ENCODE measurements at places on chromosomes 12 and 14.

DNA sequence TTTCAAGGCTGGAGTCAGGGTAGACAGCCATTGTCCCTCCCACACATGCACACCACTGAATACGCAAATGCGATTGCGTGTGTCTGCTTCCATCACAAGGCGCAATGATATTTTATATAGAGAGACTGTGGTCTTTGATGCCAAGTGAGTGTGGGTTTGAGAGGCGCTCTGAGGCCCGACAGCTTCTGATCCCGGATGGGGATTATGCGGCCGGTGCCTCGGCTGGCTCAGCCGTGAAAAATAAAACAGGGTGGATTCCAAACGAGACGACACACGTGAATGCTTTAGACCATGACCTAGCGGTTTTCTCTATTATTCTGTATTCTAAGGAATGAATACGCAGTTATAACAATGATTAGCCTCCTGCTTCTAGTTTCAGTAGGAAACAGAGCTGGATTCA lies 72.5 kb downstream of the TMEM132D start:
- DNase-seq, result no peak

GRCh38 chr12:112175361-112176155 lies 50.2 kb downstream of the TRAFD1 start:
- DNase-seq, result no peak

- DNase-seq, result no peak
Observed at GRCh38 chr12:12723681-12724420, 6.7 kb downstream of the CDKN1B start.

DNA sequence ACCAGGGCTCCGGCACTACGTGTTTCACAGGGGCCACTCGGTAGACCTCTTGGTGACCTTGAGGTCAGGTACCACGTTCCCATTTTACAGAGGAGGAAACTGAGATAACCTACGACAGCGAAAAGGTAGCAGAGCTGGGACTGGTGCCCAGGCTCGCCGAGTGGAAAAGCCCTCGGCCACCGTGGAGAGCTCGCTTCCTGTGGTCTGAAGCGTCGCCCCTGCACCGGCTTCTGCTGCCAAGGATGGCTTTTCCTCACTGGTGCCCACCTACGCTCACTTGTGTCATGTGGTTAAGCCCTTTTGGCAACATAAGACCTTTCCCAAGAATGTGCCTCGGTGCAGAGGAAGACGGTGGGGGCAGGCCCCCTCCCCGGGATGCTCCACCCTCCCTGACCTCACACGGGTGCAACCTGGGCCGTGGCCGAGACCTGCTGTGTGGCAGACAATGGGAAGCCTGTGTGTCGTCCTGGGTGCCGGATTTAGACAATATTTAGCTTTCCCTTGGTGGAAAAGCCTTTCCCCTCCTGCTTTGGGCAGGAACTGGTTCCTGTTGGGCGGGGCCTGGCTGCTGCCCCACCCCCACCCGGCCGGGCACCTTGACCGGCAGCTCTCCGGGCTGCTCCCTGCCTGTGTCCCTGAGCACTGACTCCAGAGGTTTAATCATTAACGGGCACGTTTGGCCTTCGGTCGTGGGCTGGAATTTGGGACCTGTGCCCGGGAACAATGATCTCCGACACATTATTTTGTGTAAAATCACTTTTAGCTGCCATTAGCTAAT lies 32.4 kb upstream of the PPP1R13B start:
- no peak for DNase-seq

DNA sequence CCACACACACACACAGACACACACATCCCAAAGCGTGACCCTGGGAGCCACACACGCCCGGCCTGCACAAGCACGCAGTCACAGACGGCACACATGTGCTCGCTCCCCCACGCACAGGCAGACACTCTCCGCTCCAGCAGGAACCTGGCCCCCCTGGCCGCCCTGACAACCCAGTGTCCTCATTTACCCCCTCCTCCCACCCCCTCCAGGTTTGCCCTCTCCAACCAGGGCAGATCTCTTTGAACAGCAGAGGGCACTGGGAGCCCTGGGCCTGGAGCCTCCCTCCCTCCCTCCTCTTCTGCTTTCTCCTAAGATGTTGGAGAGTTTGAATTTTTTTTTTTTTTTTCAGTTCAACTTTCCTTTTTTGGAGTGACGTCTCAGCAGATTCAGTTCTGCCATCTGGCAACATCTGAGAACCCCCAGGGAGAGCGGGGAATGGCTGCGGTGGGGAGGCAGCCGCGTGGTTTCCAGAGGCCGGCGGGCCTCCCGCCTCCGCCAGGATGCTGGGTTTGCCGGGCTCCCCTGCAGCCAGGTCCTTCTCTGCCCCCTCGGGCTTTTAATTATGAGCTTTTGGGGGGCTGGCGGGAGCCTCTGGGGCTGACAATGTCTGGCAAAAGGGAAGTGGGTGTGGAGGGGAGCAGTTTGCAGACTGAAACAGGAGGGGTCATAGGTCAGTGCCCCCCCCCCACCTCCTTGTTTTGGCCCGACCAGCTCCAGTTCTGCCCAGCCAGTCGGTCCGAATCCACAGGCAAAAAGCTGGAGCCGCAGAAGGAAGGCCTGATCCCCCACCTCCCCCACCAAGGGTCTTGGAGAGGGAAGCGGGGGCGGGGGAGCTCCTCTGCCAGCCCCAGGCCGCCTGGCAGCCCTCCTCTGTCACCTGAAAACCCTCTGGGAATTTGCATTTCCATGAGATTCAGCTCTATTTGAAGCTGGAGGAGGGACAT lies 1.3 kb upstream of the NCOR2 start:
- DNase-seq, result no peak

GRCh38 chr12:124720681-124721500 lies 142.8 kb downstream of the SCARB1 start:
- DNase-seq, result no peak

DNA sequence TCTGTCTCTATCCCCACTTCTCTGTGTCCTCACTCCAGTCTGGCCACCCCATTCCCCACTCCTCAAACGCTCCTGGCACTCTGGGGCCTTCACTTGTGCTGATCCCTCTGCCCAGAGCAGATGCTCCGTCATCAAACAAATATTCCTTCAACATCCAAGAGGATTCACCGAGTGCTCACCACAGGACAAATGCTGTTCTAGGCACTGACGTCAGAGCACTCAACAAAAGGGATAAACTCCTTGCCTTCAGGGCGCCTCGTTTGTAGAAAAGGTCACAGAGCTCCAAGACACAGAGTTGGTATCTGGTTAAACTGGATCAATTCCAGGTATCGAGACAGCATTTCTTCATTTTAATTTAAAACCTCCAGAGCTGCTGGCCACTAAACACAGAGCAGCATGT lies 35.3 kb downstream of the PSMC1 start:
- DNase-seq, result no peak

- DNase-seq, result no peak
Observed at GRCh38 chr12:107359382-107359781, 266.0 kb upstream of the CRY1 start.

DNA sequence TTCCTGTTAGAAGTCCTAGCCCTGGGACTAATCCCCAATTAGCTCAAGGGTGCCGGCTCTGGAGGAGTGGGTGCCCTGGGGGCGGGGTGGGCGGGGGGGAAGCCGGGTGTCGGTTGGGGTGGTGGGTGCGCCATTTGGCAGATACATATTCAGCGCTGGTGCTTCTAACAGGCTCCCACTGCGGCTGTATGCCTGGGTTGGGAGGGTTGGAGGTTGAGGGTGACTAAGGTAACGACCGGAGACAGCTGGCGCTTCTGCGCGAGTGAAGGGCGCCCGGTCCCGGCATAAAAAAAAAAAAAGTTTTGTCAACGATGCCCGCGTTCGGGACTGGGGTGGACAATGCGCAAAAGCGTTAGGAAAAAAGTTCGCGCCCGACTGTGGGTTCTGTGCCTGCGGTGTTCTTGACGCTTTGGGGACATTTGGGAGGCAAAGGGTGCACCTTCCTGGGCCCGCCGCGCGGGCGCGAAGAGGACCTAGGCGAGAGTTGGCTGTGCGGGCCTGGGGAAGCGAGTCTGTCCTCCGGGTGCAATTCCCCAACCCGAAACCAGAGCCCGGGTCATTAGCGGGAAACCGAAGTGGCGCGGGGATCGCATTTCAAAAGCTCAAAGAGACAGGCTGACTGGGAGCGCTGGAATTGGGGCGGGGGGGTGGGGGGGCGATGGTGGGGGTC lies 19.2 kb downstream of the TBX3 start:
- DNase-seq, result no peak

DNA sequence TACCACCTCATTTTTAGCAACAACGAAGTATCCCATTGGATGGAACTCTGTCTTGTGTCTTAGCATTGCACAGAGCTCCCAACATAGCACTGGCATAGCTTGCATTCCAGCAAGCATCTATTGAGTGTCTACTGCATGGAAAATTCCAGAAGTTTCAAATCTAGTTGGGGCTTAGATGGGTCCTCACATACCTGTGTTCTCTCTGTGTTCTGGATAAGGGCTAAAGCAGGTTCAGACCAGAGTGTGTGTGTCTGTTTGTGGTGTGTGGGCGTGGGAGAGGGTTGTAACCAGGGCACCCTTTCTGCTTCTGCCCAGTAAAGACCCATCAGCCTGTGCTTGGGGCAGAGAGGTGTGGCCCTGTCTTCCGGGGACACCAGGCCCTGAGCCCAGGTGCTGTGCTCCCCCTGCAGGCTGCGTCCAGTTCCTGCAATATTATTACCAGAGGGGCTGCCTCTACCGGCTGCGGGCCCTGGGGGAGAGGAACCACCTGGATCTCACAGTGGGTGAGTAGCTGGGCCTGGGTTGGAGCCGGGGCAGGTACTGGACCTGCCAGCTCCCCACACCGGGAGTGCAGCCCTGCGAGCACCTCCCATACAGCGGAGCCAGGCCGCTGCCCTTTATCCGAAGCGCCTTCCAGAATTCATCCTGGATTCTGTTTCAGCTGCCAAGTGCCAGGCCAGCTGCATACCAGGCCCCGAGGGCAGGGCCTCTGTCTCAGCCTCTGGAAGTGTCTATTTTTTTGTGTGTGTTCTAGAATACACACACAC lies 20.3 kb downstream of the RHOF start:
- peak; percentile 65 for DNase-seq

- DNase-seq, result no peak
Observed at GRCh38 chr14:23539248-23540140, 12.1 kb downstream of the ZFHX2 start.

GRCh38 chr12:96091833-96092232 lies 56.4 kb upstream of the LTA4H start:
- no peak for DNase-seq

All from stimulated activated CD8-positive, alpha-beta memory T cell treated with anti-CD3 and anti-CD28 coated beads, Interleukin-2, amount 100 ng/mL, for 1 hour (primary cell).